ENCODE measurements at places on chromosomes 2 and 18.

DNA sequence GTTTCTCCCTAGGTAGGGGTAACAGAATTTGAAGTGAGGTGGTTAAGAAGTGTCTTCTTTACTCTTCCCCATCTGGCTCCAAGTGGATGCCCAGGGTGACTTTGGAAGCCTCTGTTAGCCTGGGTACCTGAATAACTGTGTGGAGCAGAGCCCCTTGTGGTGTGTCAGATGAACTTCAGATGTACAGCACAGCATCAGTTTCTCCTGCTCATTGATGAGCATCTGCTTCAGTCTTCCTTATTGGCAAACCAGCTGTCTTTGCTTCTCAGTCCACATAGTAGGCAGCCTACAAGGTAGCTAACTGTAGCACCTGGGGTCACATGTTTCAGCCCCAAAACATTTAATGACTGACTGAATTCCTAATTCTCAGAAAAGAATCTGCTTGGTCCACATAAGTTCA, 56.2 kb upstream of the ATP8B1 start:
- no peak for DNase-seq

GRCh38 chr18:24538414-24539264, 78.2 kb downstream of the HRH4 start:
- DNase-seq, result no peak

DNA sequence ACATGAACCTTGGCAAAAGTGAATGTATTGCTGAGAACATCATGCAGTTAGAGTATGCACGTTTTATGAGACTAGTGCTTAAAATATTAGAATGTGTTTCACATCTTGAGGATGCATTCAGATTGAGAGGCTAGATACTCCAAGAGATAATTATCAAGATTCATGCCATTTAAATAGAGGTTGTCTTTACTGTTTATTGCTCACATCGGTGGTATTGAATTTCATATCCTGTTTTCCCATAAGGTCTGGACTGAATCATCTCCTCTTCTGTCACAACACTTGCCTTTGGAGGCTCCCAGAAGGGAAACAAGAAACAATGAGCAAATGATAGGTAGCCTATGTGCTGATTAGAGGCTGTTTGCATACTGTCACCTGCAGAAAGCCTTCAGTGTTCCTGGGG, 83.8 kb downstream of the CLHC1 start:
- DNase-seq, result no peak

DNA sequence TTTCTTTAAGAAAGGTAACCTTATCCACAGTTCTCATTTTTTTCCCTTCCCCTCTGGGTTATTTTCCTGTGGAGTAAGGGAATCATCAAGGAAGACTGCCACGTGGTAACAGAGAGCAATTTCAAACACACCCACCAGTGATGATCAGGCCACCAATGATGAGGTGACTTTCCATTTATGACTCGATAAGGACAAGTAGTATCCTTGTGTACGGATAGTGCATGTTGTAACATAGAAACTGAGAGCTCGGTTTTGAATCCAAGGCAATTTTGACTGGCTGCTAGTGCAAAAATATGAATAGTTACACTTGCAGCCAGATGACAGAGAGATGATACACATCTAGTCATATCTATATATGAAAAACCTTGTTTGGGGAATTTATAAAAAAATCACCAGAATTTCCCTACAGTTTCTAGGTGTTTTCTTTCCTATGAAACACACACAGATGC, 143.6 kb upstream of the TCF4 start:
- DNase-seq, result no peak

DNA sequence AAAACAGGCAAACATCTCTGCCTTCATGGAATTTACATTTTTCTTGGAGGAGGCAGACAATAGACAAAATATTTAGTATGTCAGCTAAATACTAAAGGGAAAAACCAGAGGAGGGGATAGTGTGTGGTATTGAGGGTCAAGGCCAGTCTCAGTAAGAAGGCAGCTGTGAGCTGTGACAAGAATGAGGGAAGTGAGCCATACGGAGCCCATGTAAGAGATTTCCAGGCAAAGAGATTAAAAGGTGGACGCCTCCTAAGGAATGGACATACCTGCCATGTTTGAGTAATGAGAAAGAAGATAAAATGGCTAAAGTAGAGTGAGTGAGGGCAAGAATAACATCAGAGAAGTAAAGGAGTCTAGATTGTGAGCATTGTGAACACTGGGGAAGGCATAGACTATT, 2.2 kb upstream of the SCN2A start:
- DNase-seq, result no peak

DNA sequence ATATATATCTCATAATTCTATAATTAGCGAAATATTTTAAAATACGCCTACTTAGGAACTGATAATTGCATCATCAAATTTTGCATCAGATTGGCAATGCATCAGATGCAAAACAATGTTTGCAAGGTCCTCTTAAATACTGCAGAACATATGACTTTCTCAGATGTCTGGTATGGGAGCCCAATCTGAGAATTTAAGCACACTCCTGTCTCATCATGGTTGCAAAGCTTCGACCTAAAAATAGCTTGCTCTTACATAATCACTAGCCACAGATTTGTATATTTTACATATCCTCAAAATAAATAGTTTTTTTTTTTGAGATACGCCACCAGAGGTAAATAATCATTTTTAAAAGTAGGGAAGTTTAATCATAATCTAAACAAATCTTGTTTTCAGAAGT, 123.2 kb downstream of the CABYR start:
- no peak for DNase-seq

- DNase-seq, result no peak
These were observed 200.6 kb downstream of the RND3 start for GRCh38 chr2:150286730-150287362.

GRCh38 chr18:40346146-40346545, 1608.9 kb upstream of the PIK3C3 start:
- DNase-seq, result no peak

GRCh38 chr2:96873651-96874096, 3.8 kb upstream of the SEMA4C start:
- no peak for DNase-seq

DNA sequence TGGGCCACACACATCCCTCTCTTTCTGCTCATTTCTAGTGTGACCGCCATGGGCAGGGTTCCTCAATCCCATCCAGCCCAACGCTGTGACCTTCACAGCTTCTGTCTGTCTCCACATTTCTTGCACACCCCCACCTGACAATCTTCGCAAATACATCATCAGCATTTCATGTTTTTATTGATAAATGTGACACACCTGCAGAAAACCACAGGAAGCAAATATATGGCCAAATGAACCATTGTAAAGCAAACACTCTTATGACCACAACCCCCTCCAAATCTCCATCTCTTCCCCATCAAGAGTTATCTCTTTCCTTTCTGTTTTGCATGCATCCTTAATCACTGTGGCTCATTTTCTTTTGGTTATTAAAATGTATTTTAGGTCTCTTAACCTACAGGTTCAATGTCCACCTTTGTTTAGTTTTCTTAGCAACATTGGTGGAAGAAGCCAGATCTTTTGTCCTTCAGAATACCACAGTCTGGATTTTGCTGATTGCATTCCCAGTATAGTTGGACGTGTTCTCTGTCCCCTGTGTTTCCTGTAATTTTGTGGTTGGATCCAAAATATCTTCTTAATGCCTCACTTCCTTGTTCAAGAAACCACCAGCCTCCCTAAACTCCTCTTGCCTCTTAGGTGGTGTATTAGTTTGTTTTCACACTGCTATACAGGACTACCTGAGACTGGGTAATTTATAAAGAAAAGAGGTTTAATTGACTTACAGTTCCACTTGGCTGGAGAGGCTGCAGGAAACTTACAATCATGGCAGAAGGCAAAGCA, 9.8 kb upstream of the NCK2 start:
- DNase-seq, result no peak

Measured in SIG-M5 (cell line).